ENCODE measurements at places on chromosomes 4 and X. TPM values are rescaled to one million over a fixed set of nuclear protein-coding genes. Genes with fewer than 3 reads are reported as not detected.

DNA sequence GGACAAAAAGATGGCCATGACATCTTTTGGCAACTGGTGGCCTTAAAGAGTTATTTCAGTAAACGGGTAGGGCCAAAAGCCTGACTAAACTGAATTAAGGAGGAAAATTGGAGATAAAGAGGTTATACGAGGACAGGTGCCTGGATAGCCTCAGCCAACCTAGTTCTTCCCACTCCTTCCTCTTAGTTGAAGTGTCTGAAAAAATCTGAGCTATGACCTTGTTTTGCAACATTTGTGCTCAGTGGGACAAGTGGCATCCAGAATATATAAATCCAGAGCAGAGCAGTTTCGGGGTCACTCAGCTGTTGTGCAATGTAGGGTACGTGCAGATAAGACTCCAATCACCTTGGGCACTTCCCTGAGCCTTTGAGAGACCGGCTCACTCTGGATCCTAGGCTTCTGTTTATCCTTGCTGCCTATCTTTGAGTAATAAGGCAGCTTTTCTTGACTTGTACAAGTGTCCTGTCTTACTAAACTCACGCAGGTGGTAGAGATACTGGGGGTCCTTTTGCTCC is 50.2 kb upstream of the MORC4 start:
- no peak for DNase-seq

- DNase-seq: no peak
These were observed 107.8 kb downstream of the STOX2 start for GRCh38 chr4:184012937-184013336.

The GPRIN3 gene
- 2.6 TPM for total RNA-seq

- no peak for DNase-seq
These were observed 104.7 kb downstream of the MGST2 start for GRCh38 chr4:139770361-139770760.

Measured in astrocyte (in vitro differentiated cells and primary cell).